Esophagus squamous epithelium (tissue), 5 donors: ENCODE measurements at places on chromosomes 2 and 18.

GRCh38 chr18:45402485-45403056 is 212.7 kb upstream of the SLC14A2 start:
- DNase-seq = no peak

DNA sequence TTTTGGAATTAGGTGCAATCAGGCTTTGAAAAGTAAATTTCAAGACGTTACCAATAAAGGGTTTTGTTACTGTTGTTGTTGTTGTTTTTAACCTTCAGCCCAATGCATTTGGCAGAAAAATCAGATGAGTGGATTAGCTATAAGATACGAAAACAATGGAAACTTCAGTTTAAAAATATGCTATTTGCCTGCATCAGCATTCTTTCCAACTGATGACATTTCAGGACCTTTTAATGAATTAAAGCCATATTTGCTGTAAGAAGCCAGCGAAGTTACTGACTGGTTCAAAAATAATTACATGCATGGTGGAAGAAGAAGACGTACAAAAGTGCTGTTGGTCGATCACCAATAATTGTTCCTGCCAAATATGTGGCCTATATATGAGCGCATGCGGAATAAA is 639.3 kb upstream of the SOX11 start:
- no peak for DNase-seq

DNA sequence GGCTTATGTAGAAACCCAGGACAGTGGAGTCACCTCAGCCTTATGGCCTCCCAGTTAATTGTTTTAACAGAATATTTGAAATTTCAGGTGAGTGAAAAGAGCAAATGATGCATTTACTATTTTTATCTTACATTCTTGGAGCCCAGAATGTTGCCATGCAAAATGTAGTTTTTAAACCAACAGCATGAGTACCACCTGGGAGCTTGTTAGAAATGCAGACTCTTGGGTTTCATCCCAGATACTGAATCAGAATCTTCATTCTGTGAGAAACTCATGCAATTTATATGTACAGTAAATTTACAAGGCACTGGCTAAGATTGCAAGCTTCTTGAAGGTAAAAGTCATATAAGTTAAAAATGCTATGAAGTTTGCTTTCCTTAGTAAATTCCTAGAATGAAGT is 654.5 kb upstream of the CDH2 start:
- no peak for DNase-seq

DNA sequence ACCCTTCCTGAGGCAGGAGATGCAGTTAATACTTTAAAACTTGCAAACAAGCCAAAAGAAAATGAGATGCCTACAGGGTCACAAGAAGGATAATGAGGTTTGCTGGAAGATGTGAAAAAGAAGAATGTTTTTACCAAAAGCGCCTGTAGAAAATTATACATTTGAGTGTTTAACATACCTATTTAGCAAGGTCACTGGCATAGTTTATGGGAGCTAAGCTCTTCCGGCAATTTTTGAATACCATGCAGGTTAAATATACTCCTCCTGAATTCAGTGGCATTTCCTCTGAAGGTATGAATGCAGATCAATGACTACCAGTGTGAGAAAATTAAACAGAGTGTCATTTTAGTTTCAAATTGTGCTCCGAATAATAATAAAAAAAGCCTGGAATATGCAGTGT is 21.2 kb upstream of the MAP3K20 start:
- DNase-seq = no peak

- no peak for DNase-seq
Observed at GRCh38 chr2:147910990-147911473, 66.2 kb downstream of the ACVR2A start.

- DNase-seq = no peak
Observed at GRCh38 chr2:54610700-54611099, 112.8 kb upstream of the EML6 start.

DNA sequence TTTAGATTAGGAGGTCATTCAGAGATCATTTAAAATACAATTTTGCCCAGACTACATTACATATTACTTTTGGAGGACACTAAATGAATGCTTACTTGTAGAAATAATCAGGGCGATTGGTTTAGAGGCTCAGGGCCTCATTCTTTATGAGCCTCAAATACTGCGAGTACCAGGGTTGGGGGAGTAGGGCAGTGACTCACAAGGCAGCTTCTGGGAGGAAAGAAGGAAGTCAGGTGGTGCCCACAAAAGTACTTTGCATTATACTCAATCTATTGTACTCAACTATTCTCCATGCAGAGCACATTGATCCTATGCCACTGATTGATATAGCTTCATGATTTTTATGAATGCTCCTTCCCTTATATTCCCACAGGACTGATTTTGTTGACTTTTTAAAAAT is 166.9 kb downstream of the SOCS6 start:
- no peak for DNase-seq

- DNase-seq = no peak
Observed at GRCh38 chr2:232483311-232483922, 4.2 kb downstream of the ECEL1 start.

GRCh38 chr2:46164529-46165301 is 132.5 kb upstream of the EPAS1 start:
- DNase-seq = no peak

- no peak for DNase-seq
Observed at GRCh38 chr18:26089293-26090129, 902 bp downstream of the SS18 start.

GRCh38 chr18:57051021-57051656 is 95.7 kb upstream of the BOD1L2 start:
- no peak for DNase-seq

GRCh38 chr2:75959724-75960471 is 249.2 kb upstream of the GCFC2 start:
- DNase-seq = no peak

DNA sequence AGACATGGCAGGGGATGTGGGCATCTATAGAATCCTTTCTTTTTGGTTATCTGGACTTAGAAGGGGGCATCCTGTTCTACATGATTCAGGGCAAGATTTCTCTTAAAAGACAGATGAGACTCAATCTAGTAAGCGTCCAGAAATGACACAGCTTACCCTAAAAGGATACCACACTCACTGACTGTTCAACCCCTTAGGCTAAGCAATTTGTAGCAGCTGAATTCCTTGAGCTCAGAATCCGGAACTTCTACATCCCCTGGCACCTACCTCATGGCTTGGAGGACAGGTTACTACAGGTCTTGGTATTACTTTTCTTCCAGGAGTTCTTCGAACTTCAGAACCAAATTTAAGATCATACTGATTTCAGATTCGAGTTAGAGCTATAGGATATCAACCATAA is 138.4 kb downstream of the LAMA3 start:
- no peak for DNase-seq

- no peak for DNase-seq
Observed at GRCh38 chr2:135916207-135916606, 40.0 kb upstream of the MCM6 start.

DNA sequence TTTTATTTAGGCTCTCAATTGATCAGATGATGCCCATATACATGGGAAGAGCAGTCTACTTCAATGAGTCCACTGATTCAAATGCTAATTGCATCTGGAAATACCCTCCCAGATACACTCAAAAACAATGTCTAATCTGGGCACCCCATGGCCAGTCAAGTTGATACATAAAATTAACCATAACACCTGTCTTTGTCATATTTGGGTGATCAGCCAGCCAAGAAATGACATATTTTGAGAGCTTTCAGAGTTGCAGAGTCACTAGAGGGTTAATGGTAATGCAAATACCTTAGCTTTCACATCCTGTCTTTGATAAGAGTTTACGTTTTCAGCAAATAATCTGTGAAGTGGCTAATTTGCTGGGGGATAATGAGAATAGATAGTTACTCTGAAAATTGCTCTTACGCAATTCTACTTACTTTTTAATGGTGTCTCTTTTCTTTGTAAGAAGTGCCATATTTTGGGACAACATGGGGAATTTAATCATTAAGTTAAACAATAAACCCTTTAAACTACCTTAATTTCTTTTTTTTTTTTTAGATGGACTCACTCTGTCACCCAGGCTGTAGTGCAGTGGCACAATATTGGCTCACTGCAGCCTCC is 49.1 kb downstream of the CCDC195 start:
- no peak for DNase-seq

GRCh38 chr2:164090533-164090932 is 354.7 kb upstream of the FIGN start:
- DNase-seq = no peak

DNA sequence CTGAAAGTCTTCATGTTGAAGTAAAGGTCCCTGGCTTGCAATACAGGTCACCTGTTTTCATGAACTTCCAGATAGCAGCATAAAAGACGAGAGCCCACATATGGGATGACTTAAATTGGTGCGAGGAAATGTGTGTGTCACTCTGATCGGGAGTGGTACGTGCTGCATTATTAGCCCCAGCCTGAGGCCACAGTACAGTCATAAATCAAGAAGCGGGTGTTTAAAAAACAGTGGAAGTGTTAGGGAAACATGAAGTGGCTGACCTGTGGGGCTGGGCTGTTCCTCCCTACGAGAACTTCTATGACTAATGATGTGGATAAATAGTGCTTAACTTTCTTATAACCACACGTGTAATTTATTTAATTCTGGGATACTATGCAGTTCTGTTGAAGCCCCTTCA is 24.4 kb downstream of the RDH14 start:
- no peak for DNase-seq

DNA sequence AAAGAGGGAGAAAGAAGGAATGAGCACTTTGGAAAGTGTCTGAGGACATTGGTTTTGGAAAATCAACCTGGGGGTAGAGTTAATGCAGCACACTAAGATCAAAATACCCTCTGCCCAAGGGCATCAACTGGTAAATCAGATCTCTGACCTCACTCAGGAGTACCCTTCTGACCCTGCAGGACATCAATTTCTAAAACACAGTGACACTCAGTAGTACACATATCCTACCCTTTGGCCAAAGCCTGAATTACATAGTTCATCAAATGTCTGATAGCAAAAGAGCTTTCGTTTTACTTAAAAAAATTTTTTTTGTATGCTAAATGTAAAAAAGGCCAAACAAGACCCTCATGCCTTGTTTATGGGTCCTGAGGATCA is 118.4 kb upstream of the CTNNA2 start:
- no peak for DNase-seq

GRCh38 chr2:177264209-177264692 is 276 bp downstream of the NFE2L2 start:
- DNase-seq = no peak

GRCh38 chr2:9258501-9258900 is 51.9 kb downstream of the ASAP2 start:
- DNase-seq = no peak

DNA sequence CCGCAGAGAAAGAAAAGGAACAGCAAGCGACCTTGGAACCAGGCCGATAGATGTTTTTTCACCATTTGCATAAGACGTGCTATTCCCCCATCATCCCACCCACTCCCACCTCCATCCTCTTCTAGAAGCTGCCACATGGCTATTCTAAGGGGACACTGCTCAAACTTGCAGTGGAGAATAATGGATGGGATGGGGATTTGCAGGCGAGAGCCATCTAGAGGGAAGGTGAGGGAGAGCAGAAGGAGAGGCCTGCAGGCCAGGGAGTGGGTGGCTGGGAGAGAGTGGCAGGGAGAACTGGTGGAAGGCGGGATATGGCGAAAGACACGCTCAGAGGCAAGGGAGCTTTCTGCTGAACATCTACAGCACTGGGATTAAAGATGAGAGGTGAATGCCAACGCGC is 84.9 kb downstream of the MAPK4 start:
- DNase-seq = no peak

DNA sequence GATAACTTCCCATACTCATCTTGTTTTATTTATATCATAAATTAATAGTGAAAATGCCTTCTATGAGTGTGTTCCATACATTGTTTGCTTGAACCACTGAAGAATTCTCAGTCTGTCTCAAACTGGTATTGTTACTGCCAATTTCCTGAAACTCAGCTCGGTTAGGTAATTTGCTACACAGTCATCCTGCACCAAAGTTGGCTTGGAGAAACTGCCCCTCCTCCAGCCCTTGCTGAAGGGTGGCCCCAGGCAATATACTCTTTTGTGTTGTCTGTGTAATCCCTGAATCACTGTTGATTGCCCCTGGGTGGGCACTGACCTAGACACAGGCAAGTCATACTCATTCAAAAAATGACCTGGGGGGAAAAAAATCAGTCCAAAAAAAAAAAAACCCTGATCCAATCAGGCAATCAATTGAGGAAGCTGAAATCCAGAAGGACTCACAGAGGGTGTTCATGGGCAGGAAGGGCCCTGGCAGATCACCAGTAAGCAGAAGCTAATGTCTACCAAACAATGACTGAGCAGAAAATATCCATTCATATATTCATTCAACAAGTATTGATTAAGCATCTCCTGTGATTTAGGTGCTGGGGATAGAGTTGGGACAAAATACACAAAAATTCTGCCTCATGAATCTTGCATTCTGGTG is 3.8 kb upstream of the SESTD1 start:
- no peak for DNase-seq

DNA sequence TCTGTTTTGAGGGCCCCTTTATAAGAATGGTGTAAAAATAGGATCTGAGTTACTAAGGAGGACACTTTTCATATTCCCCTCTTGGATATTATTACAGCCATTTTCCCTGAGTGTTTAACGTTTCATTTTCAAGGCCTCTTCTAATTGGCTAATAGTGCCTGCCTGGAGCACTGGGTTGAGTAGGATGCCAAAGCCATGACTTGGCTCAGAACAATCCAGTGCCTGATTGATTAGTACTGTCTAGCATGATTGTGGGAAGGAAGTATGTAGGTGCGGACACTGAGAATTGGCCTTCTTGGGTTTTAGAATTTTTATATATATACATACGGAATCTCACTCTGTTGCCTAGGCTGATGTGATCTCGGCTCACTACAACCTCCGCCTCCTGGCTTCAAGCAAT is 66.1 kb downstream of the NAB1 start:
- DNase-seq = no peak

GRCh38 chr18:13617826-13618515 is 108.4 kb downstream of the FAM210A start:
- no peak for DNase-seq

GRCh38 chr2:208978946-208979345 is 444.9 kb upstream of the MAP2 start:
- DNase-seq = no peak
